Sigmoid colon (tissue), 7 donors: ENCODE measurements at places on chromosomes 6 and 20. TPM values are rescaled to one million over a fixed set of nuclear protein-coding genes. Genes with fewer than 3 reads are reported as not detected.

GRCh38 chr6:111478749-111479148 is 4.3 kb downstream of the REV3L start:
- DNase-seq, result no peak
- H3K36me3 ChIP-seq, result no peaks in the 10 kb centered on the region
- no peak overlapping the region for H3K4me3 ChIP-seq
- H3K4me1 ChIP-seq, result peaks cover 66% of the 10 kb centered on the region
- peak overlapping the region; percentile 100 for H3K27ac ChIP-seq

NRN1 gene
- total RNA-seq, result 8.6 TPM

PNPLA1 gene
- total RNA-seq, result not detected

GRCh38 chr6:30876039-30876730 is 8.1 kb upstream of the DDR1 start:
- H3K27ac ChIP-seq, result peak overlapping the region; percentile 89
- H3K27me3 ChIP-seq, result no peaks in the 10 kb centered on the region
- H3K36me3 ChIP-seq, result no peaks in the 10 kb centered on the region
- no peaks in the 10 kb centered on the region for H3K4me1 ChIP-seq
- DNase-seq, result peak; percentile 83
- H3K4me3 ChIP-seq, result no peak overlapping the region

- no peak for DNase-seq
- H3K36me3 ChIP-seq, result no peaks in the 10 kb centered on the region
- peaks cover 6% of the 10 kb centered on the region for H3K4me1 ChIP-seq
- peaks cover 72% of the 10 kb centered on the region for H3K27me3 ChIP-seq
- no peak overlapping the region for H3K27ac ChIP-seq
Observed at GRCh38 chr20:32056708-32057483, 4.9 kb downstream of the HCK start.

GRCh38 chr6:137759624-137760023 is 107.4 kb upstream of the TNFAIP3 start:
- H3K36me3 ChIP-seq, result no peaks in the 10 kb centered on the region
- no peaks in the 10 kb centered on the region for H3K27me3 ChIP-seq
- H3K27ac ChIP-seq, result no peak overlapping the region
- no peak for DNase-seq

GLP1R gene
- not detected for total RNA-seq

DNA sequence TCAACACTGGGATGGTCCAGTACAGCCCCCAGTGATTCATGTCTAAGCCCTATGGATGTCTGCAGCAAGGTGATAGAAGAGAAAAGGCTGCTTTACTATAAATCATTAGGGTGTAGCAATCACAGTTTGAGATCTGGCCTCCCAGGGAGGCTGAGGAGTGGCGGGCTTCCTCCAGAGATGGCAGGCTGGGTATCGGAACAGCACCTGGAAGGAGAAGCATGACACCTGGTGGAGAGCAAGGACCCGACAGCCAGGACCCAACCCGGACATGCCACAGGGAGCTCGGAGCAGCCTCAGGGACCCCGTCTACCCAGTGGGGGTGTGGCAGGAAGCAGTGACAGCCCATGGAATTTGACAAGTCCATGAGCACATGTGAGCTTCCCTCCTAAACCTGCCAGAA is 114.8 kb upstream of the CD93 start:
- H3K27ac ChIP-seq, result no peak overlapping the region
- H3K4me1 ChIP-seq, result peaks cover 26% of the 10 kb centered on the region
- no peak for DNase-seq
- H3K27me3 ChIP-seq, result no peaks in the 10 kb centered on the region

GRCh38 chr6:25601800-25602673 is 50.0 kb upstream of the SCGN start:
- H3K27me3 ChIP-seq, result no peaks in the 10 kb centered on the region
- no peaks in the 10 kb centered on the region for H3K36me3 ChIP-seq
- H3K4me1 ChIP-seq, result no peaks in the 10 kb centered on the region
- H3K27ac ChIP-seq, result no peak overlapping the region

PAK5 gene
- 0.36 TPM for total RNA-seq

PKIB gene
- total RNA-seq, result 1.1 TPM

DNA sequence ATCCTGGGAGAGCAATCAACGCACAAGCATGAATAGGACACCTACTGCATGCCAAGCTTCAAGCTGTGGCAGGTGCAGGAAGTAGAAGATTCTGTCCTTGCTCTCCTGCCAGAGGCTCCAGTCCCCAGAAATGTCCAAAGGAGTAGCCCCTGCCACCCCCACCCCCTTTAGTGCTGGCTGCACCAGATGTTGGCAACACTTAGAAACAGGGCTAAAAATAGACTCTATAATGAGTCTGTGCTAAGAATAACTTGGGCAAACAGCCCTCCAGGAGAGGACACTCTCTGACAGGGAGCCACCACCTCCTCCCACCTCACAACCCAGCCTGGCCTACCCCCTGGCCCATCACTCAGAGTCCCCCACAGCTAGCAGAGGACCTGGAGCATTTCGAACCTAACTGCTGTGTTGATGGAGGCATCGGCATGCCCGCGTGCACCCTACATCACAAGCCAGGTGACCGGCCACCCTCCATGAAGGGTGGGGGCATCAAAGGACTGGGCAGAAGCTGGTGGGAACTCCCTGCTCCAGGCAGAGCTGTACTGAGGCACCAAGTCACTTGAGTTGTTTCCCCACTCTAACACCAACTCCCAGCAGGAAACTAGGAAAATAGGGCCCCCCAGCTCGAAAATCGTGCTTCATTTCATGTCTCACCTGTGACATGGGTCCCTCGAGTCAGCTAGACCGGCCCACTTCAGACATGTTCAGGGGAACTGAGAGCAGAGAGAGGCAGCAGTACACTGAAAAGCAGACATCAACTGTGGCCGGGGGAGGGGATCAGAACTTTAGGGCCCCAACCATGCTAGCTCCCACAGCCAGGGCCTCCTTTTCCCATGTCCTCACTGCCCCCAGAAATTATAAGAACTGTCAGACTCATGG is 18.7 kb downstream of the TFEB start:
- peak overlapping the region; percentile 45 for H3K27ac ChIP-seq
- no peaks in the 10 kb centered on the region for H3K36me3 ChIP-seq
- H3K4me3 ChIP-seq, result no peak overlapping the region
- H3K4me1 ChIP-seq, result peaks cover 72% of the 10 kb centered on the region

DNA sequence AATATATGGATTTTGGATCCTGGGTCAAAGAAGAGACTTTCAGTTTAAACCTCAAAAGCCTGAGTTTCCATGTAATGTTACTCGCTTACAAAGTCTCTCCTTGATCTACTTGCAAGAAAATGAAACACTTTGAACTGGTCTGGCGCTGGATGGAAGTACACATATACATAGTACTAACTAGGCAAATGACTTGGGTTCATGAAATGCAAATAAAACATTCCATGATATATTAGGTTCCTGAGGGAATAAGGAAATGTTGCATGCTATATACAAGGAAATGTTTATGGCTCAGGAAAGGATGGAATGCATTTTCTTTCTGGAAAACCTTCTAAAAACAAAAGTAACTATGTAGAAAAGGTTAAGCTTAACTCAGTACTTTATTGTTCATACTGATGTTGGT is 11.4 kb upstream of the TXLNB start:
- H3K36me3 ChIP-seq, result no peaks in the 10 kb centered on the region
- H3K4me3 ChIP-seq, result no peak overlapping the region
- DNase-seq, result no peak
- no peak overlapping the region for H3K27ac ChIP-seq
- no peaks in the 10 kb centered on the region for H3K4me1 ChIP-seq

DNA sequence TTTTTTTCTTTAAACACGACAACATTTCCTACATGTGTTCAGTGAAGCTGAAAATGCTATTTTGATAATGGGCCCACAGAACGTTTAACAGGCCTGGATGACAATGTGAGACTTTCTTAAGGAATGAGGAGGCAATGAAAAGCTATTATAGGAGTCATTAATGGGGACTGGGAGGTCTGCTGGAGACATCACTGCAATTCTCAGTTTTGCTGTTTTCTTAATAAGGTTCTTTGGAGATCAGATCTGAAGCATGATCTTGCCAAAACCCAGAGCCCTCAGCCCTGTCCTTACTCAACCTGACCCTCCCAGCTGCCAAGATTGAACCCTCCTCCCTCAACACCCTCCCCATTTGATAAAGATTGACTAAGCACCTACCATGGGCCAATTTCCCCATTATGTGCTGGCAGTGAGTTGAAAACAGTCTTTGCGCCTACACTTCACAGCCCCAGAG is 353.1 kb downstream of the MAFB start:
- H3K4me3 ChIP-seq, result no peak overlapping the region
- H3K4me1 ChIP-seq, result no peaks in the 10 kb centered on the region
- DNase-seq, result no peak
- H3K27ac ChIP-seq, result no peak overlapping the region
